AG04450 (cell line): ENCODE measurements at places on chromosomes 2 and 18.

DNA sequence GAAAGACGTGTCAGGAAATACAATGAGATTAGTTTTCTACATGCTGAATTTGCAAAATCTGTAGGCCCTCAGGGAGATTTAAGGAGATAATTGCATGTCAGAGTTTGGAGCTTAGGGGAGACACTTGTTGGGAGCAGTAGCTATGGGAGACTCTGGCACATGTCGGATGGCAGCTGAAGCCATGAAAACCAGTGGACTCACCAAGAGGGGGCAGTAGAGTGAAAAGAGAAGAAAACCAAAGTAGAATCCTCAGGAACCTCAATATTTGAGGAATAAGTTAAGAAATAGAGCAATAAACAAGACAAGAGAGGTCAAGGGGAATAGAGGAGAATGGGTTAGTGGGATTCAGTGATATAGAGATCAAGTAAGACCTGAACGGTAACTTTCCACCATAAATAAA is 24.8 kb downstream of the RUFY4 start:
- no peak for DNase-seq

DNA sequence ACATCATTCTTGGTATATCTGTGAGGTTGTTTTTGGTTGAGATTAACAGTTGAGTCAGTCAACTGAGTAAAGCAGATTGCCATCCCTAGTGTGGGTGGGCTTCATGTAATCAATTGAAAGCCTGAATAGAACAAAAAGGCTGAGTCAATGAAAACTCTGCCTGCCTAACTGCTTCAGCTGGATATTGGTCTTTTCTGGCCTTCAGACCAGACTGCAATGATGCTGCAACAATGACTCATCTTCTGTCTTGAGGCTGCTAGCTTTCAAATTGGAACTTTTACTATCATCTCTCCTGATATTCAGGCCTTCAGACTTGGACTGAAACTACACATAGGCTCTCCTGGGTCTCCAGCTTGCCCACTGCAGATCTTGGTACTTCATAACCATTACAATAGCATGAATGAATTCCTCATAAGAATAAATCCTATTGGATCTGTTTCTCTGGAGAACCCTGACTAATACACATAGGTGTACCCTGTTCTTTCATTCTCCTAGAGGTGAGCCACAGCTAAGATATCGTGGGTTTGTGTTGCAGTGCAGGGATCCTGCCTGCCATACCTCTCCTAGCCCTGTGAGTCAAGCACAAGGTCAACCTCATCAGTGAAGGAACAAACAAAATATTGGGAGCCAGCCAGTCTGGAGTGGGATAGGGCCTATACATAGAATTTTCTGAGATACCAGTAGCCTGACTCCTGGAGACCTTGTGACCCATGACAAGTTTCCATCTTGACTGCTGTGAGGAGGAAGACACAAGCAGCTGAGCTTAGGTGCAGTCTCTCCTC is 473.8 kb downstream of the DCC start:
- DNase-seq: no peak

- DNase-seq: no peak
Observed at GRCh38 chr2:74005786-74006185, 21.1 kb downstream of the TET3 start.

DNA sequence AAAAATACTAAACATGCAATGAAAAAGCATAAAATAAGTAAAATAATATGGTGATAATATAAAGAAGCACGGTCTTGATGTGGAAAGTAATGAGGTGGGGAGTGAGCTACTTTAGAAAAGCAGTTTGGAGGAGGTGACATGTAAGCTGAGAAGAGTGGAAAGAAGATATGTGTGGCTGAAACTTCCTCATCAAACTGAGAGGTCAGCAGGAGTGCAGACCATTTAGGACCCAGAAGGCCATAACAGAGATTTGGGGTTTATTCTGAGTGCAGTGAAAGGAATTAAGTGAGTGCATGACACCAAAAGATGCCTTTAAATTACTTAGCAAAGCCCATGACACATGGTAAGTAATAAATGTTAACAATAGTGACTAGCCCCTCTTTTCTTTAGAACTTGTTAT is 24.4 kb upstream of the TMEM182 start:
- DNase-seq: no peak

DNA sequence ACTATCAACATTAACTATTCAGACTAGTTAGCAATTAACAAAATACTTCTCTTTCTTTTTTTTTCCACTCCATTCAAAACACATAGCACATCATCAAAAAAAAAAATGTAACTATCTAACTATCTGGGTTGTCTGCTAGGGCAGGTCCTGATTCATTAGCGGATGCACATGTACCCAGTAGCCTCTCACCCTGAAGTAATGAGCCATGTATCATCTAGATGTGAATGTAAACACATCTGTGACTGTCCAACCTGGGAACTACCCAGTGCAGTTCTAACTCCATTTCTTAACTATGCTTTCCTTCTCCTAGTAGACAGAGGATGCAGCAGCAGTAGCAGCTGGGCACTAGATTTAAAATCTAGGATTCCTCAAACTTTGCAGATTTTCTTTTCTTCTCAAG is 183.1 kb upstream of the PIK3C3 start:
- no peak for DNase-seq

DNA sequence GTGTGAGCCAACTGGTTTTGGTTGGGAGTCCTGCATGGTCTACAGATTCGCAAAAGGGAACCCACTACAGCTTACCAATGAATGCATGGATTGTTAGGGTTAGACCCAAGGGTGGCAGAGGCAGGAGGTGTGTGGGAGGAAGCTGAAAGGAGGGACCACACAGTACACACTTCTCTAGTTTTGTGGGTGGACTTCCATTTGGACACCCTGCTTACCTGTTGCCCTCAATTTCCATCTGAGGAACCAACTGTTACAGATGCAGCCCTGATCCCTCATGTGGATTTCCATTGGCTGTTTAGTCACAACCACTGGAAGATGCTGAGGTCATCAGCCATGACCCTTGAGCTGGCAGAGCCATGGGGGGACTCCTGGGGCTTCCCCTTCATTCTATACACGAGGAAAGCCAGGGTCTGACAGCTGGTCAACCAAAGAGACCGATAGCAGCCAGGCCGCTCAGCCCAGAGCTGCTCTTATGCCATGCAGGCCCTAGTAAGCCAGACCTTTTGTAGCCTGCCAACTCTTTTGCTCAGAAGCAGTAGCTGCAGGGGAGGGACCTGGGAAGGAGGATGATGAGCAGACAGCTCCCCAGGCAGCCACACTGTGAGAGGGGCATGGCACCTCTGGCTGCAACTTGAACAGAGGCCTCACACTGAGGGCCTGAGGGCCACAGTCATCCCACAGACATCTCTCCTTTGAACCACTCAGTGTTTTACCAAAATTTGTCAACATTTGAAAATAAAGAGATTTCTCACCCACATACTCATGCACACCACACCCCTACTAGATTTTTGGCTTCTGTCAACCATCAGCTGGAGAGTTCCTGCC is 162.1 kb downstream of the SETBP1 start:
- DNase-seq: no peak

- no peak for DNase-seq
Observed at GRCh38 chr2:162062559-162062958, 11.5 kb downstream of the DPP4 start.

DNA sequence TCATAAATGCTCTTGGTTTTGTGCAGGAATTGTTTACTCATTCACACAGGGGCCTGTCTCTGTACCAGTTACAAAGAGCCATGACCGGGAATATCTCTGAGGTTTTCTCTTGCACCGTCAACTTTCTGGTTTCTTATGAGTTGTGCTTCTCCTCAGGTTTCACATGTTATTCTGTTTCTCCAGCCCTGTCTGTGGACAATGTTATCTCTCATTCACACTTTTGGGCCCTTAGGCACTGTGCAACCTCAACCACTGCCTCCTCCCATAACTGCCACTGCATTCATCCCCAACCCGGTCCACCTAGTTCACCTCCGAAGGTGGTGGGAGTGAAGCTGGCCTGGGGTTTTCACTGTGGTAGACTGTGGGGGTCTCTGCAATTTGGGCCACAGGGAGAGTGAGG is 22.5 kb upstream of the NEDD4L start:
- no peak for DNase-seq

GRCh38 chr2:24050041-24050979 is 769 bp downstream of the FKBP1B start:
- no peak for DNase-seq

- DNase-seq: no peak
Observed at GRCh38 chr2:38723173-38723572, 28.0 kb downstream of the SRSF7 start.

- no peak for DNase-seq
Observed at GRCh38 chr18:24630346-24630880, 170.0 kb downstream of the HRH4 start.

DNA sequence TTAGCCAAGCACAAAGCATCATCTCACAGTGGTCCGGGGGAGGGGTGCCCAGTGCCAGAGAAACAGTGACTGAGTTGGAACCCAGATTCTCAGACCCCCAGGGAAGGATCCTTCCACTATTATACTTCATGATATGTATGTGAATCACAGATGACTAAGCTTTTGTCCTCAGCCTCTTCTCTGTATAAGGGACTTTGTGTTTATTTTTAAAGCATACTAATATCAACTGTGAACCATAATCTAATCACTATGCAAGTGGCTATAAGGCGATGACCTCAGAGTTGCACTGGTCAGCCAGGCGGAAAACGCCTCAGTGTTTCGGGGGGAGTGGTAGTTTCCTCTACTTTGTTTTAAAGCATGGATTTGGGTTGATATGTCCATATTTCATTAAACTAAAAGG is 160.4 kb upstream of the TMEM200C start:
- peak; percentile 54 for DNase-seq

GRCh38 chr2:110933420-110933819 is 187.3 kb upstream of the BCL2L11 start:
- DNase-seq: no peak

- no peak for DNase-seq
Observed at GRCh38 chr2:221716426-221717303, 144.6 kb upstream of the EPHA4 start.
